OCI-LY7 (cell line): ENCODE measurements at places on chromosomes 6 and 20.

- no peak for DNase-seq
Measured at GRCh38 chr20:12597551-12597950, 411.2 kb upstream of the SPTLC3 start.

GRCh38 chr6:42696526-42697267, 25.7 kb downstream of the PRPH2 start:
- no peak for DNase-seq

- DNase-seq, result no peak
Measured at GRCh38 chr6:44061375-44062104, 65.7 kb downstream of the MRPL14 start.

DNA sequence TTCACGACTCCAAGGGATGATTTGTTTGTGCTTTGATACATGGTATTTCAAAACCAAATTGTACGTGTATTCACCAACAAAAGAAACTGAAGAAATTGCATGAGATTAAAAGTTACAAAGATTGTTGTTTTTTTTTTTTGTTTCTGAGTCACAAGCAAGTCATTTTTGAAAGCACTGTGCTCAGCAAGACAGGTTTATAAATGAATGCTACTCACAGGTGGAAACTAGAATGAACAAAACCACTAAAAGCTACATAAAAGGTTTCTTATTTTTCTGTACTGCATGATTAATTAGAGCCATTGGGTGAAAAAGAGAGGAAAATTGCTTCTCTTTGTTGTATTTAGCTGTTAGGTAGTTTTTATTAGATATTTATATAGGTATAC, 90.2 kb upstream of the RIPOR2 start:
- no peak for DNase-seq

GRCh38 chr6:88890860-88891845, 72.3 kb downstream of the RNGTT start:
- DNase-seq, result no peak

- no peak for DNase-seq
Measured at GRCh38 chr6:87543696-87544473, 45.9 kb downstream of the RARS2 start.

DNA sequence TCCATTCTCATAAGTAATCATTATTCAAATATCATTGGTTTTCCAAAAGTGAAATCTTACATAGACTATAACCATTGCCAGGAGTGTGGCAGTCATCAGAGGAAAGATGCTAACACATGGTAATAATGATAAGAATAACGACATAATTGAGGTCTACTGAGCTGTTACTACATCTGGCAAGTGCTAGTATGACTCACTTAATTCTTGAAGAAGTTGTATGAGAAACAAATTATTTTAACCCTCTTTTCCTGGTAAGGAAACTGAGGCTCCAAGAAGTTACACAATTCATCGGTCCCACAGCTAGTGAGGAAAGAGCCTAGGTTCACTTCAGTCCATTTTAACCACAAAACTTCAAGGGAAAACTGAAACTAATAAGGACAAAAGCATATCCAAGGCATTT, 335.6 kb upstream of the BTBD3 start:
- no peak for DNase-seq

GRCh38 chr6:71171497-71172070, 117.0 kb upstream of the OGFRL1 start:
- no peak for DNase-seq

- no peak for DNase-seq
Measured at GRCh38 chr6:20672038-20672437, 137.8 kb downstream of the CDKAL1 start.

DNA sequence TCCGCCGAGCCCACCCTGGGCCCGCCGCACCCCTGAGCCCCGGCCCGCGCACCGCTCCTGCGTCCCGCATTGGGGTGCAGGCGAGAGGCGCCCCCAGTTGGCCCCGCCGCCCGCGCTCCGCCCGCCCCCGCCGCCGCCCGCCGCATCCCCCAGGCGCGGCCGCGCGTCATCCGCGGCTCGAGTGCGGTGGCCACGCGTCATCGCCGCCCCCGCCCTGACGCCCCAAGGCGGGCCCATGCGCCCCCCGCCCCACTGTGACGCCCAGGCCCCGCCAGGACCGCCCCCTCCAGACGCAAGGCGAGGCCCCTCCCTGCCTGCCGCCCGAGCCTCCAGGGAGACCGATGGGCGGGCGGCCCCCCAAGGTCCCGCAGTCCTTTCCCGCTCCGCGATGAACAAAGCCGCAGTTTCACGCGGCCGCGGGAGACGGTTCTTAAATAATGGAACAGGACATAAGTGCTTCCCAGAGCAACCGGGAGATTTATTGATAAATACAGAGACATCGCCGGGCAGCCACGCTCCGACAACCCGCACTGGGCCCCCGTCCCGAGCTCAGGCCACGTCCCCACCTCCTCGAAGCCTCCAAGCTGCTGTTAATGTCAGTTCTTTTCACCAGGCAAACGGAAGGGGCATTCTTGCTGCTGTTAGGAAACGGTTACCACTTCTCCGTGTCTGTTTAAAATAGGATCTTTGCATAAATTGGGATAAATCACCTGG, at the start of gene ANKRD60:
Gene ANKRD60, minus strand, starts transcription at position 170 of the 714 bp plus-strand sequence. Its CDS starts 0 bp downstream, at position 170.
- DNase-seq, result no peak

- no peak for DNase-seq
Measured at GRCh38 chr20:46158476-46158987, 40.4 kb downstream of the CD40 start.

DNA sequence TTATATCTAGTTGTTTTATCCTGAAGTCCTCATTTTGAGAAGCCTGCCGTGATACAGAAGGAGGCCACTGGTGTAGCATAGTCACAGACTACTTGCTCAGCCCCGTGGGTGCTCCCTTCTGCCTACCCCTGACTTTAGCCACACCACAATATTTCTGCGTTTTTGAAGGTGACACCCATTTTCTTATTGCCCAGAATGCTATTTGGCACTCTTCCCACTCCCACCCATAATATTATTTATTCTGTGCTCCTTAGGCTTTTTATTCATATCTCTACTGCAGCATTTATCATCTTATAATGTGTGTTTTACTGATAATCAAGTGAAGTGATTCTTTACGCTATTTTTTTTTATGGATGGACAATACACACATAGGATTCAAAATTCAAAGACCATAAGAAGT, 107.3 kb downstream of the OR2B2 start:
- DNase-seq, result no peak

GRCh38 chr20:54631059-54631458, 155.7 kb downstream of the DOK5 start:
- no peak for DNase-seq

GRCh38 chr6:71474942-71475341, 186.3 kb downstream of the OGFRL1 start:
- DNase-seq, result no peak

- no peak for DNase-seq
Measured at GRCh38 chr20:32149566-32150170, 40.2 kb downstream of the TM9SF4 start.

DNA sequence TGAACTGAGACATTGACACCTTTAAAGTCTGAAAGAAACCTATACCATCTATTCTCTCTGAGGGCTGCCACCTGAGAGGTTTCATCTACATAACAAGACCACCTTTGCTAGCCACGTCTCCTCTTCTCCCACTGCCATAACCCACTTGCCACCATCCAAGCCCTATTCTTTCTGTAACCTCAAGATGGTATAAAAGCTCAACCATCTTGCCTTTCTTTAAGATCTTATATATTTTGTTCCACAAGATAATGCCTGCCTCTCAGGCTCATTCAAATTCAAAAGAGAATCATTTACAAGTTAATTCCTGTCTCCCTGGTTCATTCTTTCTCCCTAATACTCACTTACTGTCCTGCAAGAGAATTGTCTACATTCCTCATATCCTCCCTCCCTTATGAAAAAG, 192.5 kb downstream of the OTOR start:
- no peak for DNase-seq

GRCh38 chr6:12275107-12275506, 15.1 kb upstream of the EDN1 start:
- no peak for DNase-seq

DNA sequence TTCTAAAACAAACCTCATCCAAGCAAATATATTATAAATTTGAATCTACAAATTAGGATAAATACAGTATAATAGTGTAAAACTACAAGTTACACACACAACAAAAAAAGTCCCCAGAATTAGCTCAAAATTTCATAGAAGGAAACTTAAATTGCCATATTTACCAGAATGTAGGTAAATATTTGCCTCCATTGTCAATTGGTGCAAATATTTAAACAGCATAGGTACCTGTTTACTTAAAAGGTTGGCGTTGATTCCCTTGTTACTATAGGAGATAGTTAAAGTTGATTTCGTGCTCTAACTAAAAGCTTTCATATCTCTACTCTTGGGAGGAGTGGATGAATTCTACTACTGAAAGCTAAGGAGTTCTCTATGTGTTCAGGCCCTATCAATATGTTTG, 111.6 kb upstream of the TENT5A start:
- DNase-seq, result no peak

DNA sequence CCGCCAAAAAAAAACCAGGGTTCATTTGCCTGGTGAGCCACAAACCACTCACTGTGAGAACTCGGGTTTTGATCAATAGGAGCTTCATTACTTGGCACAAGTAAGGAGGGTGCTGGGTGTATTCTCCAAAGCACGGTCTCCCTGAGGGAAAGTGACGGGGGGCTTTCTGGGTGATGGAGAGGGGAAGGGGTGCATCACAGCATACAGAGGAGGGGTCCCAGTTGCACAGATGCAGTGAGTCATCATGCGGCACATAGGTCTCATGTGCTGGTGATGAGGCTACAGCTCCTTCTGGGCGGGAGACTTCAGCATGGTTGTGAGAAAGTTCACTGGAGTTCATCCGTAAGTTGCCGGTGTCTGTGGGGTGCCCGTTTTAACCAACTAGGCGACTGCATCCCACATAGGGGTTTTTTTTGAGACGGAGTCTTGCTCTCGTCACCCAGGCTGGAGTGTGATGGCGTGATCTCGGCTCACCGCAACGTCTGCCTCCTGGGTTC, 36.2 kb downstream of the SUN5 start:
- no peak for DNase-seq

- peak; percentile 58 for DNase-seq
Measured at GRCh38 chr20:41738604-41739206, 120.5 kb upstream of the CHD6 start.

GRCh38 chr6:161498359-161498758, 224.5 kb upstream of the AGPAT4 start:
- DNase-seq, result no peak

GRCh38 chr6:137630666-137631065, 136.5 kb upstream of the OLIG3 start:
- no peak for DNase-seq

DNA sequence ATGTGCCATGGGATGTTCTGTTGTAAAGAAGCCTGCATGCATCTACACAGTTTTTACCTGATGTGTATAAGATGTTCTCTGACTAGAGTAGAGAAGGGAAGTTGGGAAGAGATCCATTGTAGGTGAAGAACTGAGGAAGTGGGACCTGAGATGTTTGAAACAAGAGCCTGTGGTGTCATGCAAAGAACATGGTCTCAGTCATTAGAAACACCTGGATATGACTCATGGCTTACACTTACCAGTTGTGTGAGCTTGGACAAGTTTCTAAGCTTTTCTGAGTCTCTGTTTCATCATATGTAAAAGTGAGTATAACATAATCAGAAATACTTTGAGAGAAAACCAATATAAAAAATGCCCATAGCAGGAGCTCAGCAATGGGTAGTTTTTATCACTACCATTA, 51.9 kb upstream of the SEC63 start:
- DNase-seq, result no peak

GRCh38 chr6:151999194-151999593, 191.7 kb downstream of the ESR1 start:
- no peak for DNase-seq

GRCh38 chr6:45185403-45186251, 142.5 kb upstream of the RUNX2 start:
- DNase-seq, result no peak

GRCh38 chr6:41036601-41037000, 2.4 kb downstream of the UNC5CL start:
- no peak for DNase-seq

DNA sequence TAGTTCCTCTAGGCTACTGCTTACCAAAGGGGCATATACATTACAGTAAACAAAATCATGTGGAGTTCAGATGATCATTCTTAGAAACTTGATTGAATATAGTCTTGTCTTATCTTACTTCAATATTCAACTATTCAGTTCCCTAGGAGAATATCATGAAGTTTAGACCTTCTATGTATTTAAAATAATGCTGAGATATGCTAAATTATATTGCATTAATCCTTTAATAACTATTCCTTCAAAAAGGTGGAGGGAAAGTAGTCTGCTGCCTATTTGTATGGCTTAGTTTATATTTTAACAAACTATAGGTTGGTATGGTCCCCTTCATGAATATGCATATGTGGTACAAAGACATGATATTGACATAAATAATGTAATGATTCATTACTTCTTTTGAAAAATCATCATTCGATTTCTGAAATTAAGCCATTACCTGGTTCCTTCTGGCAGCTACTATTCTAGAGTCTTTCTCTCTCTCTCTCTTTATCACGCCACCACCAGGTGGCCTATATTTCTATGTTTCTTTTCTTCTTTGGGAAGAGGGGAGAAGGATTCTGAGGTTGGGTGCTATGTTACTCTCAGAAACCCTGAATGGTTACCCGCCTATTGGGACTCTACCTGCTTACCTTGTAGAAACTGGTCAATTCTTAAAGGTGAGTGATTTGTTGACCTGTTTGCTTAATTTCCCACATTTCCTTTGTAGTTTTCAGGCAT, 855.8 kb downstream of the HACE1 start:
- DNase-seq, result no peak

GRCh38 chr6:15953152-15953880, 175.6 kb upstream of the MYLIP start:
- no peak for DNase-seq

GRCh38 chr6:93962566-93962965, 543.2 kb upstream of the EPHA7 start:
- no peak for DNase-seq

GRCh38 chr6:84862843-84863242, 98.4 kb upstream of the TBX18 start:
- DNase-seq, result no peak

DNA sequence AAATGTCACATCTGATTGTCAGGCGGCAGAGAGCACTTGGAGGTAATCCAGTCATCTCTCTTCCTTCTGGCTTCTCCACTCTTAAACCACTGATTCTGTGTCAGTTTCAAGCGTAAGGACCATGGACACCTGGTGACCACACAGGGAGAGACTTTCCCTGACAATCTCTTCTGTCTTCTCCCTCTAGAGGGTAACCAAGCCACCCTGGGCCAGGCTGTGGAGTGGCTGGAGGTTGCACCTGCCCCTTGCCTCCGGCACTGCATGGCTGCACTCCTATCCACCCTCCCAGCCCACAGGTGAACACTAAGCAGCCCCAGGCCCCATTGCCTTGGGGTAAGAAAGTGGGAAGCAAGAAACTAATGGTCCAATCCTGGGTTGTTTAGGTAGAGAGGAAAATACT, 78.7 kb downstream of the BFSP1 start:
- DNase-seq, result no peak
